ENCODE measurements at places on chromosomes 4 and X.

- no peak for DNase-seq
These were observed 955.3 kb upstream of the LCORL start for GRCh38 chr4:18976884-18977283.

GRCh38 chr4:15781427-15782095 is 3.4 kb downstream of the CD38 start:
- no peak for DNase-seq

DNA sequence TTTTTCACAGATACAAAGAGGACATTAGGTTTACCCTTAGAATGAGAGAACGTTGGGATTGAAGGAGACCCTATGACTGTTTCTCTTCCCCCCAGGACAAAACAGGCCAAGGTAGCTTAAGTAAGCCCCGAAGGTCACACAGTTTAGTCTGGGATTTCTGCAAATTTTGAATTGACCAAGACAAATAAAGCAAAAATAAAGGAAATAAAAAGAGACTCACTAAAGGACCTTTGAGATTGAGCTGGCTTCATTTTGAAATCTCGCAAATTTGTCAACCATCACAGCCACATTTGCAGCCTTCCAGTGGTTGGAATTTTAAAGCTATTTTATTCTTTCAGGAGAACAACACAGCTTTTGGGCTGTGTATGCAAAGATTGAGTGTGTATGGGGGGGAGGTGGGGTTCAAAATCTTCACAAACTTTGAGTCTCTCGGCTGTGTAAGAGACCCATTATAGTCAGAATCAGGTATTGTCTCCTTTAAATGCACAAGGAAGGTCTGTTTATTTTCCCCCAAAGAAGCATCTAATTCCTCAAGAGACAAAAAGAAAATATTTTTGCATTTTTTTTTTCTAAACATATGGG is 4.2 kb downstream of the TMSB4X start:
- DNase-seq: no peak

- peak; percentile 77 for DNase-seq
These were observed 14.5 kb upstream of the FGG start for GRCh38 chr4:154626793-154627484.

- no peak for DNase-seq
These were observed 80.3 kb downstream of the GPC4 start for GRCh38 chrX:133335027-133335426.

DNA sequence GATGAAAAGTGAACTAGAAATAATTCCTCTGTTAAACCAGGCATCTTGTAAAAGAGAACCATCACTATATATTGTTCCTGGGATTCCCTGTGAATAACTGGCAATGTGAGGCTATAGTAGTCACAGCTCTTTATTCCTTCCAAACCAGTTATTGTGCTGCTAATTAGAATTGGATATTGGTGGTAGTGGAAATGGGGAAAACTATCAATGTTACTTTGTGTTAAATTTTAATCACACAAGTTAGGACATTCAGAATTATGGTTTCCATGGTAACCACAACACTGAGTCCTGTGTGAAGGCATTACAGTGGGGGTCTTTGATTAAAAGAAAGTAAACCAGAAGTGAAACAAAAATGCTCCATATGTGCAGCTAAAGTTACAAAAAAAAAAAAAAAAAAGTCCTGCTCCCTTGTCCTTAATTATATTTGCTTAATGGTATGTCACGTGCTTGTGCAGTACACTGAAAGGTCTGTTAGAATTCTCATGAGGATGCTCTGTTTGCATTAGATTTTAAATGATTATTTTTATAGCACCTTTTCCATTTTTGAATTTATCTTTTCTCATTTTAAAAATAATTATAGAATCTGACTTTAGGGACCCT is 200.4 kb downstream of the ADGRL3 start:
- DNase-seq: no peak

DNA sequence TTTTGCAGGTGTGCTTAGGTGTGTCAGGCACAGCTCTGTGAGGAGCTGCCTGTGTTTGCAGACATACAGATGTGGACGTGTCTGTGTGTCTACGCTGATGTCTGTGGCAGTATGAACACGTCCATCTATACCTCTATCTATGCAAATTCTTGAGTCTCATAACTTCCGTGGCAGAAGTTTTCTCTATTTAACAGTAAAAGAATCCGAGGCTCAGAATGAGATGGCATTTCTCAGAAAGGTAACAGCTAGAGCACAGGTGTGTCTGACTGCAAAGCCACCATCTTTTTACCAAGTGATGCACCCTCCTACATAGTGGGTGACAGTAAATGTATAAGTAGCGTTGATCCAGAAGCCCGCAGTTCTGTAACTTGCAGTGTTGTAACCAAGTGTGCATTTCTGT is 39.9 kb upstream of the CYP4V2 start:
- peak; percentile 1 for DNase-seq
